Stimulated activated naive CD4-positive, alpha-beta T cell (primary cell): ENCODE measurements at places on chromosomes 1 and 21.
A peak's percentile ranks its signal among the peaks of the same experiment; 100 is the strongest.

GRCh38 chr1:184757406-184757805 lies 2.7 kb upstream of the EDEM3 start:
- DNase-seq: no peak

DNA sequence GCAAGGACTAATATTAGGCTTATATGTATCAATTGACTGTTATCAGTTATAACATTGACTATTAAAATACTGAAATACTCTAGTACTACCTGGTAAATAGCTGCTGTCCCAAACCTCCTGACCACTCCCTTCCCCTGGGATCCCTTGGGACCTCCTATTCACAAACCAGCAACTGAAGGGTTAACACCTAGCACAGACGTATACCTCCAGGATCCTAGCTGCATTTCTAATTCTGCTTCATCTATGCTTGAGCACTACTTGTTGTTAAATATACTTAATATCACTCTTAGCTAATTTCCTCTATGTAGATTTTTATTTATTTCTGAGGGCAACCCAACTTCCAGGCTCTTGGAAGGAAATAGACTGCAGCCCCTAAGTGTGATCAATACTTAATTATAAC lies 1.8 kb upstream of the NFYC start:
- DNase-seq: no peak

DNA sequence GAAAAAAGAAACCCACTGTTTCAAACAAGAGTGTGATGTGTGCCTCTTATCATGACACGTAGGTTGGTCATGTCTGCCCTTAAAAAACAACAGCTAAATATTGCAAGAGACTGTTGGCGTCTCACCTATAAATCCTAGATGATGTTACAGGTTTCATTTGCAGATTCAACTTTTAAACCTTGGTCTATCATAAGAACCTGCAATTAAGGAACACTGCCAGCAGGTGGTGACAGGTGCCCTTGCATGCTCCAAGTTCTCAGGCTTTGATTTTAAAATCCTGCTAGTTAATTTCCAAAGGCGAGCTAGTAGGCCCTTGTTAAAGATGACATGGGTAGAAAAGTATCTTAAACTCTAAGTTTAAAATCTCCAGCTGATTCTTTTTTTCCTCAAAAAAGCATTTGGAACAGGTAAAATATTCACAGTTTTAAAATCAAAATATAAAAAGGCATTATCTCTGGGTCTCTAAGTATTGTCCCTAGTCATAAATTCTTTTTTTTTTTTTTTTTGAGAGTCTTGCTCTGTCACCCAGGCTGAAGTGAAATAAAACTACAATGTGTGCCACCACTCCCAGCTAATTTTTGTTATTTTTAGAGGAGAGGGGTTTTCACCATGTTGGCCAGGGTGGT lies 39.1 kb downstream of the CLSTN1 start:
- DNase-seq: peak; percentile 37

DNA sequence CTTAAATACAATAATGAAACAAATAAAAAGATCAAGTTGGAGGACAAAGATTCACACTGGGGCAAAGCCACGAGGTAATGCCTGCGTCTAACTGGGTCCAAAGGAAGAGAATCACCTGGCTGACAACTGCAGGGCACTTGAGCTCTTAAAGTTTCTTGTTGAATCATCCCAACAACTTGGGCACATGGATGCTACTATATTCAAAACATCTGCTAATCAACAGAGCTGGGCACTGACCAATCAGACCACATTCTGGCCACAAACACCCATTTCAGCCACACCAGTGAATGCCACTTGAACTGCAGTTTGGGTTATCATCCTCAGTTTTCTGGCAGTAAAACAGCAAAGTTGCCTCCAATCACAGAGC lies 51.0 kb downstream of the ABCA4 start:
- no peak for DNase-seq

GRCh38 chr1:229196404-229197264 lies 74.3 kb upstream of the RAB4A start:
- no peak for DNase-seq

DNA sequence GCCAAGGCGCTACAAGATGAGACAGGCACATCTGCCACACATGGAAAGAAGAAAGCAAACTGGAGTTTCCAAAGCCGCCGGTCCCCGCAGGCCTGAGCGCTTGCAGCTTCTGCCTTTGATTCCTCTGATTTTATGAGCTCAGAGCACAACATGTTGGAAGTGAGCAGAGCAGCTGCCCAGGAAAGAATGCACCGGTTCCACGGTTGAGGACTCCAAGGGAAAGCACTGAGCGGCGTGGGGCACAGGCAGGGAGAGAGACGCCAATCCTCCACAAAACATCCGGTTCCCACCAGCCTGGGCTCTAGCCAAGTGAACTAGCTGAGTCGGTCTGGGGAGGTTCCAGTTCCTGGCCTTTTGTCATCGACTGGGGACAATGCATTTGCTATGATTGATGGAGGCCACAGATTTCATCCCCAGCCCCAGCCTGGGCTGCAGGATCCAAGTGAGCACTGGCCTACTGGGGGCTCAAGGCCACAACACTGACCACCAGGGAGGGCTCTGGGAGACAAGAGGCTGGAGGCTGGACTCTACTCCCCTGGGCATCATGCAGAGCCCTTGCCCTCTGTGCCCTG lies 253.1 kb upstream of the IRF2BP2 start:
- no peak for DNase-seq

DNA sequence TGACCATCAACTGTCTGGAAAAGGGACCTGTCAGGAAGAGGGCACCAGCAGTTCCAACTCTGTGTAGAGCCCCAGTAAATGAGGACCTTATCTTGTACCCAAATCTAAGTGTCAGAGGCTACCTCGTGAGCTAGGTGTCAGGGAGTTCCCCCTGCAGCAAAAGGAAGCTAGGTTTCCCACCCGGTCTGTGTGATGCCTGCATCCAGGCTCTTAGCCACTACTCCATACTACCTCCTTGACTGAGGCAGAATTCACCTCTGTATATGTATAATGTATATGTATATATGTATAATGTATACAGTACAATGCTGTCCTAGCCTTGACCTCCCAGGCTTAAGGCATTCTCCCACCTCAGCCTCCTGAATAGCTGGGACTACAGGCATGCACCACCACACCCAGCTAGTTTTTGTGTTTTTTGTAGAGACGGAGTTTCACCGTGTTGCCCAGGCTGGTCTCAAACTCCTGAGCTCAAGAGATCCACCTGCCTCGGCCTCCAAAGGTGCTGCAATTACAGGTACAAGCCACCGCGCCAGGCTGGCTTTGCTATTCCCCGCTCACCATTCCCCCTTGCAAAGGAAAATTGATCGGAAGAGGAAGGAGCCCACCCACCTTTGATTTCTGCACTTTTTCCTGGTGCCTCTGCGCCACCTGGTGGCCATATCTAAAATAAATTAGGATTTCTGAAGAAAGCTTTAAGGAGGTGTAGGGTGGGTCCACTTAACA lies 15.7 kb upstream of the LUZP1 start:
- no peak for DNase-seq

DNA sequence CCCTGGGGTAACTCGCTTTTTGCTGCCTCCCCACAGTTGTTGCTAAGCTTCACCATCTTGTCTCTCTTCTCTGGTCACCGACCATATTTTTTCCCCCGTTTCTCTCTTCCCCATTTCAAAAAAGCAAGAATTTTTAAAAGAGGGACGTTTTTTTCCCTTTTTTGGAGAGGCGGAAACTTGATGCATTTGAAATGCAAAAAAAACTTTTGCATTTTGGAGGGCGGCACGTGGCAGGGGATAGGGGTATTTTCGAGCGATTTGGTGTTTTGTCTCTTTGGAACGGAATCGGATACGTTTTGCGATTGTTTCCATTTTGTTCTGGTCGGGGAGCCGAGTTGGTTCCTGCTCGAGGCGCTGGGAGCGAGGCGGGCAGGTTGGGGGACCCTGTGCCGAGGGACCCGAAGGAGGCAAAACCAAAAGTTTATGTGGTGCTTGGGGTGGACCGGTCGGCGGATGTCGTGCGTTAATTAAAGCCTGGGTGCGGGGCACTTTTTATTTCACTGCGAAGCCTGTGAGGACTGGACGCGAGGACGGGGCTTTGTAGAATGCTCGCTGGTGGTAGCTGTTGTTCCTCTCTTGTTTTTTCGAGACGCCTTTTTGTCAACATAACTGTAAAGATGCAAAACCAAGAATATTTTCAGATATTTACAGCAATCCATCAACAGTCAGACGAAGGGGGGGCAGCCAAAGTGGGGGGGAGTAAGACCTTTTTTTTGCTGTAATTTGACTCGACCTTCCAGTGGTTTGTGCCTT lies 884 bp downstream of the H3-3A start:
- peak; percentile 44 for DNase-seq

DNA sequence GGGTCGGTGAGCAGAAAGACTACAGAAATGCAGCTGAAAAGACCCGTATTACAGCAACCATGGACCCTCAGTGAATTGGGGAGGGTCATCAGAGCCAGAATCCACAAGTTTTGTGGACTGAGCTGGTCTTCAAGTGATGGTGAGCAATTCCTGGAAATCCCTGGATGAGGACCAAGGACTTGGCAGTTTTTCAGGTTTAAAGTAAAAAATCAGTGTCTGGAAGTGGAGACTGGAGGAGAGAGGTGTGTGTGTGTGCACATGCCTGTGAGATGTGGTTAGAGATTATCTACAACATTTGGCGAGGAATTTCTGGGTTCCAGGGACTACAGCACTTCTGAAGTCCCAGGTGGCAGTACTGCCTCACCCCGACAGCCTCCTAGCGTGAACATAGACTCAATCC lies 56.4 kb downstream of the KIRREL1 start:
- no peak for DNase-seq

GRCh38 chr1:21651214-21652042 lies 17.7 kb downstream of the RAP1GAP start:
- DNase-seq: peak; percentile 41

DNA sequence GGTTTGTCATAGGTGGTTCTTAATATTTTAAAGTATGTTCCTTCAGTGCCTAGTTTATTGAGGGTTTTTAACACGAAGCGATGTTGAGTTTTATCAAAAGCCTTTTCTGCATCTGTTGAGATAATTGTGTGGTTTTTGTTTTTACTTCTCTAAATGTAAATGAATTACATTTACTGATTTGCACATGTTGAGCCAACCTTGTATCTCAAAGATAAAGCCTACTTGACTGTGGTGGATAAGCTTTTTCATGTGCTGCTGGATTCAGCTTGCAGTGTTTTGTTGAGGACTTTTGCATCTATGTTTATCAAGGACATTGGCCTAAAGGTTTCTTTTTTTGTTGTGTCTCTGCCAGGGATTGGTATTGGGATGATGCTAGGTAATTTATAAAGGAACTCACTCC lies 142.5 kb downstream of the PRDM2 start:
- no peak for DNase-seq

GRCh38 chr1:155083865-155084721 lies 5.5 kb downstream of the EFNA3 start:
- peak; percentile 14 for DNase-seq

- no peak for DNase-seq
Observed at GRCh38 chr1:231011360-231011759, 28.7 kb downstream of the FAM89A start.

DNA sequence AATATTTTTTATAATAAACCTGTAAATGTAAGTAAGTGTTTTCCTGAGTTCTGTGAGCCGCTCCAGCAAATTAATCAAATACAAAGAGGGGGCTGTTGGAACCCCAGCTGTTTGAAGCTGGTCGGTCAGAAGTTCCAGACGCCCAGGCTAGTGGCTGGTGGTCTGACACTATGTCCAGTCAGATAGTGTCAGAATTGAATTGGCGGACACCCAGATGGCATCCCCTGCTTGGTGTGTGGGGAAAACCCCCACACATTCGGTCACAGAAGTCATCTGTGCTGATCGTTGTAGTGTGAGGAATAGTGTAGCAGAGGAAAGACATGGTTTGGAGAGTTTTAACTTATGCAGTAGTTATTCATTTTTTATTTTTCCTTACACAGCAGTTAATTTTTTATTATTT lies 32.4 kb downstream of the TBCE start:
- DNase-seq: no peak

DNA sequence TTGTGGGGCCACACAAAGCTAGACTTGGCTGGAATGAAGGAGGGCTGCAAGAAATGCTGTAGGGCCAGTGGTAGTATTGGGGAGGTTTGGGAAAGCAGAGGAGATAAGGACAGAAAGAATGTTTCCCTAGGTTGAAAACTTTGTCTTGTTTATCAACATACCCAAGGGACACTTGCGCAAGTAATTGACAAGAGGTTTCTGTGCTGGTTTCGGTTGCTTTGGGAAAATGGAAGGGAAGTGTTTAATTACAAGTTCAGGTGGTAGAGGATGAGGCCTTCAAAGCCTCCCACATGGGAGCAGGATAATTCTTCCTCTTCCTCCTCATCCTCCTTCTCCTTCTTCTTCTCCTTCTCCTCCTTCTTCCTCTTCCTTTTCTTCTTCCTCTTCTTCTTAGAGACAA lies 182.1 kb upstream of the LMO4 start:
- DNase-seq: no peak

DNA sequence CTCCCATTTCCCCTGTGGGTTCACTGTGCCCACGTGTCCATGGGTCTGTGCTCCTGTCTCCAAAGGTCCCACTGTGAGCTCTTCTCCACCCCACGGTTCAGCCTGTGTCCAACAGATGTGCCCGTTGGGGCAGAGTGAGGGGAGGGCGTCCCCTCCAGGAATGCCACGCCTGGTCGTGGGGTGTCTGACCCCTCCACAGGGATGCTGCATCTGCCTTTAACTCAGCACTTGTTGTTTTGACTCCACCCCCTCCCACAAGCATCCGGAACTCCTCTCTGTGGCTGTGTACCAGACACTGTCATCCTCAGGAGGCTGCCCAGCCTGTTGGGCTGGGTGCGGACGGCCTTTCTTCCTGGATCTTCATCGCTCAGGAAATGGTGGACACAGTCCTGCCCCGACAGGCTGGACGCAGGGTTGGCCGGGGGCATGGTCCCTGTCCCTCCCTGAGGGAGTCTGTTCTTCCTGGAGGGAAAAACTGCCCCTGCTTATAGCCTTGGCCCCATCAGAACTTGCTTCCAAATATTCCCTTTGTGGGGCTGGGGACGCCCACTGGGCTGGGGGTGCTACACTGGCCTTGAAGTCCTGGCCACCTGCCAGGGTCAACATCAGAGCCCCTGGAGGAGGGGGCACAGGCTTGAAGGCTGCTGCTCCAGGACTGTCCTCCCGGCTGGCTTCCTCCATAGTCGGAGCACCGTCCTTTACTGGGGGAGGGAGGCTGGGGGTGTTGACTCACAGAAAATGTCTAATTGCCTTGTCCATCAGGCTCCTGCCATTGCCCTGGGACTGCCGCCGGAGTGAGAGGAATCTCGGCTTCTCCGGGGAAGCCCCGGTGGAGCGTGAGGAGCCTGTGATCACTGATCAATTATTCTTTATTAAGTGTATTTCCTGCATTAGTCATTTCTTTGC lies 182.0 kb upstream of the C1orf174 start:
- DNase-seq: no peak

- no peak for DNase-seq
Observed at GRCh38 chr1:201456499-201457309, 12.3 kb downstream of the PHLDA3 start.

GRCh38 chr1:240362826-240363225 lies 249.1 kb downstream of the GREM2 start:
- DNase-seq: no peak

- no peak for DNase-seq
Observed at GRCh38 chr1:47935856-47936255, 61.3 kb downstream of the TRABD2B start.
